ENCODE measurements at places on chromosomes 5 and 9. TPM values are rescaled to one million over a fixed set of nuclear protein-coding genes. Genes with fewer than 3 reads are reported as not detected.

GRCh38 chr9:115207003-115207836, 89.3 kb upstream of the TNC start:
- no peak for DNase-seq

- no peak for DNase-seq
Observed at GRCh38 chr5:103674251-103674650, 111.7 kb upstream of the NUDT12 start.

- DNase-seq: no peak
Observed at GRCh38 chr5:62731022-62731421, 152.4 kb downstream of the LRRC70 start.

DNA sequence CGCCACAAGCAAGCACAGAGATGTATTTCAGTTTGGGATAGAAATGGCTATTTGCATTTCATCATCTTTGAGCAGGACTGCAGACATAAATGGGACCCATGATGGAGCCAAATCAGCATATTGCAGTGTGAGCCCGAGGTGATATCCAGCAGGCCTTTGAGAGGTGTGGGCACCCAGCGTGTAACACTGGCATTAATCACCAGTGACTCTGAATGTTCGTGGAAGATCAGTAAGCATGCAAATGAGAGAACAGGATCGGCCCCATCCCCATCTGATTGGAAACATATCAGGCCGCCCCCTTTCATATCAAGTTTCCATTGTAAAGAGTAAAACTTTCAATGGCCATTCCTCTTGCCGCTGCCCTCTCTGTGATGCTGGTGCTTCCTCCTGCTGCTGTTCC, 84.0 kb downstream of the GTF3C4 start:
- no peak for DNase-seq

GRCh38 chr9:89274838-89275237, 36.2 kb upstream of the CKS2 start:
- DNase-seq: no peak

DNA sequence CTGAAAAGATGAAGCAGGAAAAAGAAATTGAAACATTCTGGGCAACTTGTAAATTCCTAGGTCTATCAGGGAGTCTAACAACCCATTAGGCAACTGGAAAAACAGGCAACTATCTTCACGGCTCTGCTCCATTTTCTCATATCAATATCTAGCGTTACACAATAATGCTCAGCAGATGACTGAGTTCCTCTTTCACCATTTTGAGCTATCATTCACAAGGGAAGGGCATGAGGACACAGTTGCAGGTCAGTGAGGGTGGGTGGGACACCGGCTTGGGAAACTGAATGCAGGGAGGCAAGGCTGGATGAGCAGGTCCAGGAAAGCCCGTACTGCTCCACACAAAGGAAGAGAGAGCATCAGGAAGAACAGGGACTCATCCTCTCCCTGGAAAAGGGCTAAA, 67.0 kb downstream of the FRMD3 start:
- no peak for DNase-seq

- no peak for DNase-seq
Observed at GRCh38 chr9:122936464-122936863, 4.4 kb upstream of the RABGAP1 start.

DNA sequence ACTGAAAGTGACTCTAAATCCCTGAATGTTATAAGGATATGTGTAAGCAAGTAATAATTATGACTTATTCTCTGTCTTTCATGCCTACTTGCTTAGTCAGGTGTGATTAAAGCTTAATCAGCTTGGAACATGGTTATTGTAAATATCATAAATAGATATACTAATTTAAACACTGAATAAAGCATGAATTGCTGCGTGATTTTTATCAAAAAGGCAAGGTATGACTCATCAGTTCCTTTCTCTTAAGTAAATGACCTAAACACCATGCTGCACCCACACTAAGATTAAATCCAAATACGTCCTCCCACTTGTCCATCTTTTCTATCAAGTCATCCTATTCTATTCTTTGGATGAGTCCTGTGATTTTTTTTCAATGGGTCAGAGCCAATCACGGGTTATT, 124.6 kb upstream of the MTAP start:
- no peak for DNase-seq

- DNase-seq: no peak
Observed at GRCh38 chr9:107737987-107738743, 248.6 kb upstream of the KLF4 start.

GRCh38 chr9:131101207-131101964, 5.1 kb downstream of the AIF1L start:
- no peak for DNase-seq

- no peak for DNase-seq
Observed at GRCh38 chr5:179146277-179146676, 86.1 kb downstream of the ZNF354C start.

GRCh38 chr9:11103525-11103924, 490.7 kb upstream of the PTPRD start:
- DNase-seq: no peak

- DNase-seq: no peak
Observed at GRCh38 chr9:122029898-122030297, 63.2 kb downstream of the TTLL11 start.

DNA sequence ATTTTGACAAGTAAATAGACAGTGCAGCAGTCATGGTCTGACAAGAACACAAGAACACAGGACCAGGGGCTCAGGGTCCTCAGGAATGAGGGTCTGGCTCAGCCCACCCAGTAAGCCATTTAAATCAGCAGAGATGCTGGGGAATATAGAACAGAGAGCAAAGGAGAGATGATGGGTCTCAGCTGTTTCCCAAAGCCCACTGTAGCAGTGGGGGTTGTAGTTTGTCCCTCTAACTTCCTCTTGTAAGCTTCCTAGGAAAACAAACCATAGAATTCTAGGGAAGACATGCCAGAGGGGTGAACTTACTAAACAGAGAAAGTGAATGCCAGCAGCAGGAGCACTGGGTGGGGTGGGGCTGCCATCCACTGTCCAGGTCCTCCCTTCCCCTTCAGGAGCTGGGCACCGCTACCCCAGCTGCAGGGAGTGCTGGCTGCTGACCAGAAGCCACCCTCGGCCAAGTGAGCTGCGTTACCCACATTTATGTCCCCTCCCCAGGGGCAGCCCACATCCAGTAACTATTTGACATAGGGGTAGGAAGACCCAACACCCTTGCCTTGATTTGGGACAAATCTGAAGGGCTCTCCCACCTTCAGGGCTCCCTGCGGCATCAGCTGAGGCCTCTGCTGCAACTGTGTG, 41.6 kb downstream of the GABBR2 start:
- peak; percentile 64 for DNase-seq

- no peak for DNase-seq
Observed at GRCh38 chr5:53917095-53917494, 356.7 kb downstream of the NDUFS4 start.

DNA sequence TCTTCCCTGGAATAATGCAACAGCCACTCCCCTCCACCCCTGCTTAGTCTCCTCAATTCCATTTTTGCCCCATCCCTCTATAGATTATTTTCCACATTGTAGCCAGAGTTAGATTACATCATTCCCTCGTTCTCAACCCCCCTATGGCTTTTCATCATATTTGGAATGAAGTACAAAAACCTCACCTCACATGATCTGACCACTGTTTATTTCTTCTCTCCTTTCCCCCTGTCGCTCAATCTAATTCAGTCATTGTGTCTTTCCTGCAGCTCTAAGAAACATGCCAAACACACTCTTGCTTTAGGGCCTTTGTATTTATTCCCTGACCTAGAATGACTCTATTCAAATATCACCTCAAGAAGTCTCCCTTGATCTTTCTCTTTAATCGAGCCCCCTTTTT, 22.6 kb upstream of the HK3 start:
- DNase-seq: no peak

DNA sequence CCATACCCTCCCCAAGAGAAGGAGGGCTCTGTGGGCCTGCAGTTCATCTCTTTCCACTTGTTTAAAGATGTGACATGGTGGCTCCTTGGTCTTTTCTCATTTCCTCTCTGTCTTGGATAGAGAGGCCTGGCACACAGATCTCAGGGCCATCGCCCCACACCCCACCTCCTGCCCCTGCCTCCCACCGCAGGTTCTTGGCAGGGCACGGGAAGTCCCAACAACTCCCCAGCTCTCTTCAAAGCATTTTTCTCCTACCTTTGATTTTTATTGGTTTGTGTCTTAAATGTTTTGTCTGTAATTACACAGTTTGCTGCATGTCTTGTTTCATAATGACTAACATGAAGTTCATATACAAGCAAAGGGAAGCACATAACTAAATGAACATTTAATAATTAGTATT, 178.5 kb upstream of the MSX2 start:
- no peak for DNase-seq

GRCh38 chr5:16914108-16914435, 22.0 kb downstream of the MYO10 start:
- no peak for DNase-seq

DNA sequence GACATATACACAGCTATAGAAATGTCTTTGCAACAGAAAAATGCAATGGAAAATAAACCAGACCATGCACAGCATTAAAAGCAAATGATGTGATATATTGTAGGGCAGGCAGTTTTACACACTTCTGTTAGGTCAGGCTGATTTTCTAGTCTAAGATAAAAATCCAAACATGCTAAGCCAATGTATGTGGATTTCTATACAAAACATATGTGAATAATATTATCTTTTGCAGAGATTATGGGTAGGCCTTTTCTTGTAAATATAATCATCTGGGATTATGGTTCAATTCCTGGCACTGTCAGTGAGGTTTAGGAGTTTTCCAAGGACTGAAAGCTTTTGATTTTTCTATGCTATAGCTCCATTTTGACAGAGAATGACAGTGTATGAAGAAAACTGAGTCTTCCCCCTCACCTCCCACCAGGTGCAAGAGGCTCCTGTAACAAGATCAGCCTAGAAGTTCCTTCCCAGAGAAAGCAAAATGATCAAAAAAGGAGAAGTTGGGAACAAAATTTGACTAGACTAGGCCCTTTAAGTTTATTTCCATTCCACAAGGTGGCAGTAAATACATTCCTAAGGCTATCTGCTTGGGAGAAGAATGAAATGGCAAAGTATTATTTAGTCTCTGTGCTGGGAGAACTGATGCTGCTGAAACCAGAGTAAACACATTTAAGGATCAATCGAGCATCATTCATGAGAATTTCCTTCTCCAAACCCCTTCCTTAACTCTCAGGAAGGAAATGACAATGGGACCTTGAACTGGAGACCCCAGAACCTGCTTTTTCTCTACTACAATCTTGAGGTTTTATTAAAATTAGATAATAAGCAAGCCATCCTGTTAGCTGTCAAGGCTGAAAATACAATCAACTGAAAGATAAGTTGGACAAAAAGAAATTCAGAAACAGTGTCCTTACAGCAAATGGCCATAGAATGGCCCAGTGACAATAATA, 133.0 kb upstream of the TUT7 start:
- peak; percentile 73 for DNase-seq

DNA sequence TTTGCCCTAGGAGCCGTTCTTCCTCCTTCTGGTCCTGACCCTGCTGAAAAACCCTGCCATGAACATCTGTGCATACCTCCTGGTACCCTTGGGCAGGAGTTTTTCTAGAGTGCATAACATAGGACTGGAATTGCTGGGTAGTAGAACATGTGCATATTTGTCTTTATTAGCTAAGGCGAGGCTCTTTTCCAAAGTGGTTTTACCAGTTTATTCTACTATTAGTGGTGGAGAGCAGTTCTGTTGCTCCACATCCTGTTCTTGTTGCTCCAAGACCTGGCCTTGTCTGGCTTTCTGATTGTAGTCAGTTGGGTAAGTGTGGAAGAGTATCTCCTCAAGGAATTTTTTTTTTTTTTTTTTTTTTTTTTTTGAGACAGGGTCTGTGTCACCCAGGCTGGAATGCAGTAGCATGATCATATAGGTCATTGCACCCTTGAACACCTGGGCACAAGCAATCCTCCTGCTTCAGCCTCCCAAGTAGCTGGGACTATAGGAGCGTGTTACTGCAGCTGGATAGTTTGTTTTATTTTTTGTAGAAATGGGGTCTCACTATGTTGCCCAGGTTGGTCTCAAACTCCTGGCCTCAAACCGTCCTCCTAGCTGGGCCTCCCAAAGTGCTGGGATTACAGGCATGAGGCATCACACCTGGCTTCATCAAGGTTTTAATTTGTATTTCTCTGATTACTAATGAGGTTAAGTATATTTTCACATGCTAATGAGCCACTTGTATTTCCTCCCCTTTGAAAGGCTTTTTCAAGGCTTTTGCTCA, 85.2 kb downstream of the SPRY4 start:
- DNase-seq: no peak

GRCh38 chr9:32764139-32764538, 19.2 kb upstream of the TMEM215 start:
- DNase-seq: no peak

- DNase-seq: no peak
Observed at GRCh38 chr5:74664551-74664950, 20.5 kb upstream of the HEXB start.

IFNK gene
- polyA plus RNA-seq: not detected

IL3 gene
- not detected for polyA plus RNA-seq

C5orf58 gene
- 0.22 TPM for polyA plus RNA-seq

ENHO gene
- polyA plus RNA-seq: 0.83 TPM
